ENCODE measurements at places on chromosomes 7 and 10.

GRCh38 chr10:93994438-93994801 is 689 bp downstream of the PLCE1 start:
- DNase-seq = no peak

DNA sequence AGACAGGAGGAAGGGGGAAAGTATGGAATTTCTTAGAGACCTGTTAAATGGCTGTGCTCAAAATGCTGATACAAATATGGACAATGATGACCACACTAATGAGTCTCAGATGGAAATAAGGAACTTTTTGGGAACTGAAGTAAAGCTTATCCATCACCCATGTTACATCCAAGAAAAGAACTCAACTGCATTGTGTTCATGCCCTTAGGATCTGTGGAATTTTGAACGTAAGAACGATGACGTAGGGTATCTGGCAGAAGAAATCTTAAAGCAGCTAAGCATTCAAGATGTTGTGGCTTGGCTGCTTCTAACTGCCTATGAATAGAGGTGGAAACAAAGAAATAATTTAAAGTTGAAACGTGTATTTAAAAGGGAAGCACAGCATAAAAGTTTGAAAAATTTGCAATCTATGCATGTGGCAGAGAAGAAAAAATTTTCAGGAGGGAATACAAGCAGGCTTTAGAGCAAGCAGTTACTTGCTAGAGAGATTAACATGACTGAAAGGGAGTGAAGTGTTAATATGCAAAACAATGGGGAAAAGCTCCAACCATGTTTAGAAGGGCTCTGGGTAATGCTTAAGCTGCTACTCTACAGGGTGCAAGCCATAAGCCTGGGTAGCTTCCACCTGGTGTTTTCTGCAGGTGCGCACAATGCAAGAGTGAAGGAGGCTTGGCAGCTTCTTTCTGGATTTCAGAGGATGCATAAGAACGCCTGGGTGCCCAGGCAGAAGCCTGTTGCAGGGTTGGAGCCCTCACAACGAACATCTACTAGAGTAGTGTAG is 499.7 kb upstream of the SEMA3D start:
- DNase-seq = no peak

DNA sequence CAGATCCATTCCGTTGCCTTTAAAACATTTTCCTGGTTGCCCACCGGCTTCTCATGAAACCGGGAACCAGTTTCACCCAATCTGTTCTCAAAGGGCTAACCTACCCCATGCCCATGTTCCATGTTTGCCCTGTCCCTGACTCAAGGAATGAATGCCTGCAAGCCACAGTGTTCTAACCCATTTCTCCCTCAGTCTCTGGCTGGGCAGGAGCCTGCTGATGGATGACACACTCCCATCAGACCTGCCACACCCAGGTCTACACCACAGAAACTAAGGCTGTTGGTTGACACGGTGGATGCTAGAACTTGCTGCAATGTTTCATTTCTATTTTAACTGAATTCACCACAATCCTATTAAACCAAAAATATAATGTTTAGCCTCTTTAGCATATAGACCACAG is 15.6 kb downstream of the CLRN3 start:
- DNase-seq = no peak

DNA sequence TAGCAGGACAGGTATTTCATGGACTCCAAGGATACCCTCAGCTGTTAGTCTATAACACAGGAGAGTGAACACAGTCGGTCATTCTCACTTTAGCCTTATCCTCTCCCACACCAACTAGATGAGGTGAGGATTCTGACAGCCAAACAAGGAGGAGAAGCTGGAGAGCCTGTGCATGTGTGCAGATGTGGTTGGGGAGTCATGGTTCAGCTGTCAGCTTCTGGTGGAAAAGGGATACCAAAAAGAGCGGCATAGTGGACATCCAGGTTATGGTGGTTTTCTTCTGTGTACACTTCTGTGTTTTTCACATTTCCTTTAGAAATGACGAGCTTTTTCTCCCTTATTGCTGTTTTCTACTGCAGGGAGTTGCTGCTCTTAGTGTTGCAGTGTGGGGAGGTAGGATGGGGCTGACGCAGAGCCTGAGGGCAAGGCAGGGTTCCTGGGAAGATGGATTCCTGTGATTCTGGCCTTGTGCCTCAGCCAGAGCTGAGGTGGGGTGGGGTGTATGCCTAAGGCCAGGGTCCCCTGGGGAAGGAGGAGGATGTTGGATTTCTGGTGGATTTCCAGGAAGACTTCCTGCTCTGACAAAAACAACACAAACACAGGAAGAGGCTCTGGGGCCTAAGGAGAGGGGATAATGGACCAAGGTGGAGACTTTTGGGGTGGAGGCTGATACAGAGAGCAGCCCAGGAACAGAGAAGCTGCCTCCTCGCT is 26.6 kb downstream of the PLAU start:
- DNase-seq = no peak

Data from stimulated activated CD4-positive, alpha-beta T cell treated with anti-CD3 and anti-CD28 coated beads, Interleukin-1b, Interleukin-23, amount 100 ng/mL, for 1 hour (primary cell).